T-helper 2 cell treated with Interferon-gamma antibody and Interleukin-4, amounts not matched to agents 5 μg/mL and 100 μg/mL, for 36 hours (primary cell): ENCODE measurements at places on chromosomes 12 and 14.

DNA sequence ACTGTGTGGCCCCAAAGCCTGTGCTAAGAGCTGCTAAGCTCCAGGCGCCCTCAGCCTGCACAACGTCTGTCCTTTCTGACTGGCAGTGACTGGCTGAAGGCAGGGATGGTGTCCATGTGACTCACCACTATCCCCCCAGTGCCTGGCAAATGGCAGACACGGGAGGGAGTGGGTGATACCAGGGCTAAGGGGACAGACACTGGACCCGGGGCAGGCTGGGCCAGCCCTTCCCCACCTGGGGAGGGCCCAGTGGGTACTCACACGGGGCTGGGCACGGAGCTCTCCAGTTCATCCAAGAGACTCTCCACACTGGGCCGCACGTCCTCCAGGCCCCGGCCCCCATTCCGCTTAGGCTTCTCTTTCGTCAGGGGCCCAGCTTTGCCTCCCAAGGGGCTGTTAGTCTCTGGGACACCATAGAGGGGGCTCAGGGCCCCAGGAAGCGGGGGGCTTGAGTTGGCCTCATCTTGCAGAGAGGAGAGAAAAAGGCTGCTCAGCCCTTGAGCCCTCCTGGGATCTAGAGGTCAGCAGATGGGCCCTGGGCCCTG, 21.4 kb upstream of the RPLP0 start:
- DNase-seq: no peak

DNA sequence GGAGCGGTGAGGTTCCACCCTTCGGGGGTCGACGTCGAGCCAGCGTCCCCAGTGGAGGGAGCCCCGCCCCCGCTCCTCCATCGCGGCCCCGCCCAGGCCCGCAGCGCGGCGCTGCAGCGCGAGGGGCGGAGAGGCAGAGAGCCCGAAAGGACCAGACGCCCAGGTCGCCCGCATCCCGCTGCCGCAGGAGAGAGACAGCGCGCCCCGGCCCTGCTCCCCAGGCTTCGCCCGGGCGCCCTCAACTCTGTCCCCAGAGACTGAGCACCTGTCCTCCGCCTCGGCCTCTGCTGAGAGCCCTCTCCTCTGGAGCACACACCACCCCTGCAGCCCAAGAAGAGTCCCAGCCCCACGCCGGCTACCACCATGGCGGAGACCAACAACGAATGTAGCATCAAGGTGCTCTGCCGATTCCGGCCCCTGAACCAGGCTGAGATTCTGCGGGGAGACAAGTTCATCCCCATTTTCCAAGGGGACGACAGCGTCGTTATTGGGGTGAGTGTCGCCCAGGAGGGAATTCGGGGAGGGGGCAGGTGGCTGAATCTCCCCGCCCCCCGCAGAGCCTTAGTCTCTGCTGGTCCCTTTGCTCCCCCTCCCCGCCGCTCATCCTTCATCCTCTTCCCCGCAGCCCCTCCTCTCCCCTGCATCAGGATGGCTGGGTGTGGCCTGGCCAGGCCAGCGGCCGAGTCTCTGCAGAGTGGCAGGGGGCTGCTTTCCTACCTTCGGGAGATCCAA, at the start of gene KIF5A:
TSS of gene KIF5A (plus strand) at position 136 of the 732 bp plus-strand sequence. CDS start at position 364, 228 bp downstream.
- DNase-seq: peak; percentile 63

- DNase-seq: no peak
Measured at GRCh38 chr12:24172031-24172772, 222.7 kb upstream of the SOX5 start.

- DNase-seq: peak; percentile 36
Measured at GRCh38 chr12:110585231-110585799, 2.2 kb upstream of the PPTC7 start.

DNA sequence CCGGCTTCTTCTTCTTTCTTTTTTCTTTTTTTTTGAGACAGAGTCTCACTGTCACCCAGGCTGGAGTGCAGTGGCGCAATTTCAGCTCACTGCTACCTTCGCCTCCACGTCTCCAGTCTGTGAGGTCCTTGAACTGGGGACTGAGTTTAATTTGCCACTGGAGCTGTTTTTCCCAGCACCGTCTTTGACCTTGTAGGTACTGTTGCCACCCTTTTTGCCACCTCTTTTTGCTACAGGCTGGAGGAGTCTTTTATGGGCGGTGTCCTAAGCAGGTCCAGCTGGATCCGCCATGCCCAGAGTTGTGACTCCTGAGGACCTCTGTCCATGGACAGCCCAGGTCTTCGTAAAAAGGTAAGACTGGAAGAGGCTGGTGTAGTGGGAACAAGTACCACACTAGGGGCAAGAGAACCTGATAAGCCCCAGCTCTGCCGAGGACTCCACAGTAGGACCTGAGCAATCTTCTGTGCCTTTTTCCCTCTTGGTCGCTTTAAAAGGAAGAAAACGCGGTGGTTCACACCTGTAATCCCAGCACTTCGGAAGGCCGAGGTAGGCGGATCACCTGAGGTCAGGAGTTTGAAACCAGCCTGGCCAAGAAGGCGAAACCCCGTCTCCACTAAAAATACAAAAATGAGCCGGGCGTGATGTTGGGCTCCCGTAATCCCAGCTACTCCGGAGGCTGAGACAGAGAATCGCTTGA, 946 bp downstream of the RNU4-2 start:
- DNase-seq: peak; percentile 49

DNA sequence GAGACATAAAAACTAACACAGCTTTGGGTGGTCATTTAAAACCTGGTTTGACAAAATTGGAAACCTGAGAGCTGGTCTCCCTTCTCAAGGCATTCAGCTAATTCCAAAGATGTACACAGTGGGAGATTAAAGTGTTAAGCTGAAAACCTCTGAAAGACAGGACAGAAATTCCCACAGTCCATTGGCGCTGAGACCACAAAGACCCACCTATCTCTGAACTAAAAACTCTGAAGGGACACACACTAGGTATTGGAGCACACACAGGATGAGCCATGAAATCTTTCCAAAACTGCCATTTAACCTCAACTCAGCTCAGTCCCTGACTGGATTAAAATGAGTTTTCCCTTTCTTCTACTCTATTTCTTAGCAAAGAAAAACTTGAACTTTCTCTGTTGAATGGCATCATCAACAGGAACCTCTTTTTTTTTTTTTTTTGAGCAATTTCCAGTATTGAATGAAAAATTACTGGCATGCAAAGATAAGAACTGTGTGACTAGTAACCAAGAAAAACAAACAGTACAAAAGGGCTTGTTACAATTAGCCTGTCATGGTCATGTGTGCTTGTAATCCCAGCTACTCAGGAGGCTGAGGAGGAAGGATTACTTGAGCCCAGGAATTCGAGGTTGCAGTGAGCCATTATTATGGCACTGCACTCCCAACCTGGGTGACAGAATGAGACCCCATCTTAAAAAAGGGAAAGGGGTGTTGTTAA, 82.4 kb downstream of the IPO8 start:
- no peak for DNase-seq

- DNase-seq: no peak
Measured at GRCh38 chr12:91239481-91239880, 56.9 kb upstream of the DCN start.

GRCh38 chr14:96938946-96939345, 141.8 kb downstream of the VRK1 start:
- no peak for DNase-seq

GRCh38 chr12:67280572-67280971, 11.4 kb downstream of the CAND1 start:
- no peak for DNase-seq

- DNase-seq: no peak
Measured at GRCh38 chr12:74539261-74539660, 1.6 kb downstream of the ATXN7L3B start.

DNA sequence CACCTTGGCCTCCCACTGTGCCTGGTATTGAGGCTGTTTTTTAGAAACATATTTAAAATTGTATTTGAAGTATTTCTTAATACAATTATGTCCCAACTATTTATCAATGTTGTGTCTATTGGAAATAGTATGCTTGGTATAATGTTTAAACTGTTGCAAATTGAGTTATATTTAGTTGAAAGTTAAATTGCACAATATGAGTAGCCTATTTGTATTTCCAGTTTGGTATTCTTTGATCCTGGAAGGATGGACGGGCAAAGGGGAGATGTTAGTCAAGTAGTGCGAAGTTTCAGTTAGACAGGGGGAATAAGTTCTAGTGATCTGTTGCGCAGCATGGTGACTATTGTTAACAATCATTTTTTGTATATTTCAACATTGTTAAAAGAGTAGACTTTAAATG, 111.5 kb downstream of the NUBPL start:
- no peak for DNase-seq

- peak; percentile 63 for DNase-seq
Measured at GRCh38 chr14:93975791-93976476, 436 bp downstream of the ASB2 start.

- DNase-seq: no peak
Measured at GRCh38 chr14:24224618-24225071, 7.5 kb downstream of the NEDD8 start.

- DNase-seq: peak; percentile 11
Measured at GRCh38 chr14:104393898-104394381, 185.6 kb upstream of the C14orf180 start.

GRCh38 chr12:47747126-47747525, 11.6 kb downstream of the RAPGEF3 start:
- DNase-seq: no peak

GRCh38 chr12:132471011-132471857, 18.7 kb upstream of the FBRSL1 start:
- no peak for DNase-seq

GRCh38 chr12:22082190-22082701, 36.2 kb downstream of the CMAS start:
- no peak for DNase-seq

GRCh38 chr12:65602610-65603295, 221.5 kb upstream of the HMGA2 start:
- DNase-seq: peak; percentile 20

- no peak for DNase-seq
Measured at GRCh38 chr14:68807148-68807600, 14.3 kb upstream of the ZFP36L1 start.

GRCh38 chr14:102662636-102663430, 70.4 kb downstream of the RCOR1 start:
- no peak for DNase-seq

DNA sequence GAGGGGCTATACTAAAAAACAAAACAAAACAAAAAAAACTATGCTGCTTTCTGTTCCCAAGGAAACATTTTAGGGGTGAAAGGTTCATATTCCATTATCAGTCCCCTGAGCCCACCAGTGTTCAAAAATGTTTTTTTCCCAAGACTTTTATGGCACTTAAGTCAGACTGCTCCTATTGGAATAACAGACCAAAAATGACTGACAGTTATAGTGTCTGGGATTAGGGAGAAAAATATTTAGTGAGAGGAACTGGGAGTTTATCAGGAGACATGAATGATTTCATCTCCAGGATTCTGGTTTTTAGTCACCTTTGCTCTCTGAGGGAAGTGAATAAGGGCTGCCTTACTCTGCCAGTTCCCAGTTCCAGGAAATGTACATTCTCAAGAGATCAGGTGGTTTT, 68.0 kb downstream of the PDE3A start:
- DNase-seq: no peak

- DNase-seq: peak; percentile 81
Measured at GRCh38 chr14:24080888-24081738, 9.8 kb downstream of the CPNE6 start.

DNA sequence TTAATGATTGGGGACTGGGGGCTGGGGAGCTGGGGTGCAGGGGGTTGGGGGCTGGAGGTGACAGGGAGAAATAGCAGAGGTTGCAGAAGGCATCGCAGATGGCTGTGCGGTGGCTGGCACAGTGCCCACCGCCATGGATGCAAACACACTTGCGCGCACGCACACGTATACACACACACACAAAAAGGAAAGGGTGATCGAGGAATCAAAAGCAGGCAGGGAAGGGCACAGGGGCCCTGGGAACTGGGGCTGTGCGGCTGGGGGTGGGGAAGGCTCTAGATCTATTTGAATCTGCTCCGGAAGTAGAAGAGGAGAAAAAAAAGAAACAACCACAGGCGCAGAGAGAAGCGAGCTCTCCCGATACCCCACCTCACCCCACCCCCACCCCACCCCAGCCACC, 39.4 kb downstream of the ZFHX2 start:
- no peak for DNase-seq

DNA sequence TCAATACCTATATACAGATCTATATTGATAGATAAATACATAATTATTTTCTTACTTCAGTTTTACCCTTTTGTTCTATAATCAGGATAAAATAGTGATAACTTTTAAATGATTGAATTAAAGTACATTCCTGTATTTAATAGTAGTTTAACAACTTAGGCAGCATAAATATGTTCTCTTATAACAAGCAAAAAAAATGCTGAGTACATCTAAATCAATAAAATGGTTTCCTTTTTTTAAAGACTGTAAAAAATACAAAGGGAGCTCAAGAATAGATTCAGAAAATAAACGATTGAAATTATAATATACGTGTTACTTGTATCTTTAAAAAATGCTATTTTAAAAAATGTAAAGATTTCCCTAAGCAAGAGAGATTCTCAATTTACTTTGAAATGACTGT, 393.7 kb upstream of the TMEM132C start:
- no peak for DNase-seq

- DNase-seq: no peak
Measured at GRCh38 chr14:52563120-52563519, 10.5 kb downstream of the GPR137C start.

DNA sequence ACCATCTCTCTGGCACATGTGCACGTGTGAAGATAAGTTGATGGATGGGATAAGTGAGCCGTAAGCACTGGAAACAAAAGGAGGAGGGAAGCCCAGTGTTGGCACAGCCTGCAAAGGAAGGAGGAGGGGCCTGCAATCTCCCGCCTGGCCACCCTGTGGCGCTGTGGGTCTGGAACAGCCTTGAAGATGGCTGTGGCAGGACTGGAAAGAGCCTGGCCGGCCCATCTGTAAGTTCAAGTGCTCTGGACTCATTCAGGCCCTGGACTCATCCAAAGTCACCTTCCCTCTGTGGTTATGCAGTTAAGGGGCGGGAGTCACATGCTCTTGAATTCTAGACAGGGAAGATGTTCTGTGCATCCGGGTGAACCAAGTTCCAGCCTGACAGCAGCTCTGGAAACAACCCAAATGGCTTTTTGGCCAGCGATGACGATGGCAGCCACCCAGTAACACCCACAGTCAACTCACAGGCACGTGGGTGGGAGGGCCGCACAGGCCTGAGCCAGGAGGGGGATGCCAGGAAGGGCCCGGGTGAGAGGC, 50.4 kb downstream of the CHGA start:
- DNase-seq: no peak

DNA sequence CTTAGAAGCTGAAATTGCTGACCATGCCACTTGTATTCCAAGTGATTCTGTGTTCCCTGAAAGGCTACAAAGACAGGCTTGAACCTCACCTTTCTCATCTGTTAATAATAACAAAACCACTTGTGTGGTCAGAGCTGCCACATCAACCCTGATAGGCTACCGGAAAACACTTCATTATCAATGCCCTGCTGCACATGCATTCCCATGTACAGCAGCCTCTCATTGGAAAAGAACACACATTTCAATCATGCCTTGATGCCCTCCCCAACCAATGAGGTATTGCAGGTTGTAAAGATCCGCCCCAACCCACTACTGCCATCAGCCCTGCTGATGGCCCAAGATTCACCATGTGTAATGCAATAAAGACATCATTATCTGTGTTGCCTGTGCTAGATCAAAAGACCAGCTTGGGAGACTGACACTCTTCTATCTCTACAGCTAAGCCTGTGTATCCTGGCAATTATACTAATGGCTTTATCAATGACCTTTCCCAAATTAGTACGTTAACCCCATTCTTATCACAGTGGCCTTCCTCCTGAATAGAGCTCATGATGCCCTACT, 2.8 kb downstream of the GPR19 start:
- no peak for DNase-seq
